Heart left ventricle (tissue), 16 donors: ENCODE measurements at places on chromosomes 5 and 9.

- H3K27ac ChIP-seq = no peak overlapping the region
- H3K4me1 ChIP-seq = no peaks in the 10 kb centered on the region
- H3K36me3 ChIP-seq = no peaks in the 10 kb centered on the region
- no peaks in the 10 kb centered on the region for H3K27me3 ChIP-seq
Observed at GRCh38 chr9:115514454-115514853, 396.5 kb upstream of the TNC start.

DNA sequence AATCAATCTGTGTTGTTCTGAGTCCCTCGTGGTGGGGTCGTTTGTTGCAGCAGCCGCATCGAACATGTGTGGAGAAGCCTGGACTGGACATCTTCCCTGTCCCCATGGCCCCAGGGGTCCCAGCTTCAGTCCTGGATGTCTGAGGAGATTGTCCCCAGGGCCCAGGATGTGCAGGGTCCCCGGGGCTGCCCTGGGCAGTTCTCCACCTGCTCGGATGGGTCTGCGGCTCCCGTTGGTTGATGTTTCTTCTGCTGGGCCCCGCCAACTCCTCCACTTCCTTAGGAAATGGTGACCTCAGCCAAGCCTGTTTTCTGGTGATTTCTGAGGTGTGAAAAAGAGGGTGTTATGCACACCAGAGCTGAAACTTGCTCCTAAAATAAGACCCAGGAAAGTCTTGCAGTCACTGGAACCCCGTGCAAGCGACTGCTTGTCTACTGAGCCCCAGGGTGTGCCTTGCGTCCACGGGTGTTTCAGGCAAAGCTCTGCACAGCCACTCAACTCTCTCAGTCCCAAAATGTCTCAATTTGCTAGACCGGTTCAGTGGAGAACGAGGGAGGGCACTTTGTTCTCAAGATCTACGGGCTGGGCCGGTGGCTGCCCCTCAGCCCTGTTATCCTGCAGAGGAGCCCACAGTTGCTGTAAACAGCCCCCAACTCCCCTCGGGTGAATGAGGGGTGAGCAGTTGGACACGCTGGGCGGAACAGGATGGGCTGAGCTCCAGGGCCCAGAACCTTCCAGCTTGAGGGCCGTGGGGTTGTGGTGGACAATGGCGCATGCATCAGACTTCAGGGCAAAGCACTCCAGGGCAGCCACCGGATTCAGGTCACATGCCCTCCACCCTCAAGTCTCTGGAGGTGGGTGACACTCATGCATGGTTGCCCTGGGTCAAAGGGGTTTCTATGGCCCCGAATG lies 66.7 kb upstream of the OLFM1 start:
- H3K4me3 ChIP-seq = no peak overlapping the region
- no peaks in the 10 kb centered on the region for H3K27me3 ChIP-seq
- H3K4me1 ChIP-seq = peaks cover 3% of the 10 kb centered on the region
- no peak overlapping the region for H3K27ac ChIP-seq
- H3K36me3 ChIP-seq = no peaks in the 10 kb centered on the region
- no peak for DNase-seq

GRCh38 chr5:16666883-16667398 lies 50.1 kb upstream of the RETREG1 start:
- peaks cover 4% of the 10 kb centered on the region for H3K36me3 ChIP-seq
- H3K27me3 ChIP-seq = no peaks in the 10 kb centered on the region
- no peak overlapping the region for H3K4me3 ChIP-seq
- peaks cover 22% of the 10 kb centered on the region for H3K4me1 ChIP-seq
- DNase-seq = peak; percentile 70

DNA sequence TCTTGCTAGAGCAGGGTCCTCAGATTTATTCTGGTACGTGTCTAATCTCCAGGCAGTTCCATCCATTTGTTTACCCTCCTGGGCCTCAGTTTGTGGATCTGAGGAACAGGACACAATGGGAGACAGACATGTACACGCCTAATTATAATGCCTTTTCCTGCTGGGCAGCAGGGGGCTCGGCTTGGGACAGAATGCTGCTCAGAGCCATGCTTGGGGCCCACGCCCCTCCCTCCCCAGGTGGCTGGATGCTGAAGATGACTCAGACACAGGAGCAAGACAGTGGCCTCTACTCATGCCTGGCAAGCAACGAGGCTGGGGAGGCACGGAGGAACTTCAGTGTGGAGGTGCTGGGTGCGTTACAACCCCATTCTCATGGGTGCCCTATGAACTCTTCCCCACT lies 72.7 kb upstream of the ASS1 start:
- no peak overlapping the region for H3K4me3 ChIP-seq
- H3K4me1 ChIP-seq = no peaks in the 10 kb centered on the region
- no peak overlapping the region for H3K27ac ChIP-seq
- H3K36me3 ChIP-seq = no peaks in the 10 kb centered on the region
- no peak for DNase-seq
